DMS79 (cell line): ENCODE measurements at places on chromosomes 13 and 19.

DNA sequence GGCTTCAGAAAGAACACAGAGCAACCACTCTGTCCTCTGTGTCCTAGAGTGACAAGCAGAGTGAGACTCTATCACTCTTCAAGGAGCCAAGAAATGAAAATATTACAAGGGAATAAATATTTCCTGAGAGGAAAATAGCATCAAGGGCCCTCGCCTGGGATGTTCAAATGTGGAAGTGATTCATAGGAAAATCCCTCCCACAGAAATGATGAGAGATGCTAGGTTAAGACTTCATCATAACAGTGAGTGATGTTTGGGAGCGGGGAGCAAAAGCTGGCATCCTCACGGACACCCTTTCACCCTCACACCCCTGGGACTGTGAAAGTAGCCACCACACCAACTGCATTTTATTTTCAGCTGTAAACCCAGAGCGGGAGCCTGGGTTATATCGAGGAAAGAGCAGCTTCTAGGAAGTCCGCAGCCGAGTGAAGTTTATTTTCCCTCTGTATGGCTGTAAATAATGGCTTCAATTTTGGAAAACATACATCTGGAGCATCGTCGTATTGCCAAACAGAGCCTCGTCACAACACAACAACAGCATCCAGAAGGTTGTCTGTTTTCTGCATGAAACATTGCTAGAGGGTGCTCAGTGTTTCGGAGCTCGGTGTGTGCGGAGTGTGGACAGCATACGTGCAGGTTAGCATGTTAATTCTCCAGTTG lies 54.8 kb downstream of the DLEU7 start:
- DNase-seq, result no peak

GRCh38 chr13:74273581-74273980 lies 139.4 kb upstream of the KLF12 start:
- no peak for DNase-seq

DNA sequence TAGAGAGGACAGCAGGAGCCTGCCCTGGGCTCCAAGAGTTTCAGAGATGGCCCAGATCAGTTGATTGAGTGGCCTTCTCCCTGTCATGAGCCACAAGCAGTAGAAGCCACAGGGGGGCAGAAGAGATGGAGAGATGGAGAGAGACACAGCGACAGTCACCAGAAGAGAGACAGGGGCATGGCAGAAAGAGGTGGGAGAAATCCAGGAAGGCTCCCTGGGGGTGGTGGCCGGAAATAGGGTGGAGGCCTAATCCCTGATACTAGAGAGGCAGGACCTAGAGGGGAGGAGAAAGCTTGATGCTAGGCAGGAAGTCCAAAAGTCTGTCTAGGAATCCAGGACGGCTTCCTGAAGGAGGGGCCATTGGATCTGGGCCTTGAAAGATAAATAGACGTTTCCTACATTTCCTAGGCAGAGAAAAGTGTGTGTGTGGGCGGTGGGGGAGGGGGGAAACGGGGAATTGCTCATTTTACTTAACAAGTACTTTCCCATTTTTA lies 9.6 kb upstream of the TPM4 start:
- no peak for DNase-seq

- no peak for DNase-seq
Observed at GRCh38 chr13:29619995-29620394, 24.5 kb upstream of the SLC7A1 start.

- DNase-seq, result no peak
Observed at GRCh38 chr19:5108123-5108596, 139.2 kb downstream of the KDM4B start.

GRCh38 chr19:29943615-29944014 lies 1.6 kb downstream of the URI1 start:
- DNase-seq, result no peak

- DNase-seq, result no peak
Observed at GRCh38 chr13:97069050-97069815, 75.0 kb upstream of the OXGR1 start.

- no peak for DNase-seq
Observed at GRCh38 chr19:31342926-31343325, 6.3 kb downstream of the TSHZ3 start.

GRCh38 chr19:32178401-32178800 lies 167.0 kb upstream of the ZNF507 start:
- no peak for DNase-seq

- DNase-seq, result peak; percentile 45
Observed at GRCh38 chr13:94195715-94196114, 283.8 kb downstream of the DCT start.

GRCh38 chr19:475360-475759 lies 14.5 kb upstream of the SHC2 start:
- no peak for DNase-seq
